ENCODE measurements at places on chromosomes 4 and X. TPM values are rescaled to one million over a fixed set of nuclear protein-coding genes. Genes with fewer than 3 reads are reported as not detected.

GRCh38 chr4:151407018-151407417 lies 2.0 kb upstream of the FHIP1A start:
- no peak for DNase-seq

GRCh38 chrX:39667736-39668482 lies 429.8 kb downstream of the BCOR start:
- DNase-seq, result no peak

DNA sequence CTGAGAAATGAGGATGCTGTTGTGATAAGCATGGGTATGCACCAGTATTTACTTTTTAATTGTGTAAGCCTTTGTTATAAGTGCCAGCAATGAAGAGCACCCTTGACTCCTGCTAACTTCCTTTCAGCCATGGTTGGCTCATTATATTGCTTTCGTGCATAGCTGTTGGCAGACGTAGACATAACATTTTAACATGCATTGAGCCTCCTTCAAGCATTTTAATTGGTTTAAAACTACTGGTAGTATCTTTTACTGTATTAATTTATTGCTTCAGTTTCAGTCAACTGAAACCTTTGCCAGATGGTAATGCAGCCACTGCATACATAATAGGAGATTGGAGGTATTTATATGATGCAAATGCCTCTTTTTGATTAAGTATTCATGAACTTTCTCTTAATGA lies 1285.4 kb downstream of the PCDH18 start:
- DNase-seq, result no peak

Gene TRIM2
- total RNA-seq, result 10.9 TPM

GRCh38 chr4:174204164-174204831 lies 79.2 kb downstream of the FBXO8 start:
- DNase-seq, result no peak

DNA sequence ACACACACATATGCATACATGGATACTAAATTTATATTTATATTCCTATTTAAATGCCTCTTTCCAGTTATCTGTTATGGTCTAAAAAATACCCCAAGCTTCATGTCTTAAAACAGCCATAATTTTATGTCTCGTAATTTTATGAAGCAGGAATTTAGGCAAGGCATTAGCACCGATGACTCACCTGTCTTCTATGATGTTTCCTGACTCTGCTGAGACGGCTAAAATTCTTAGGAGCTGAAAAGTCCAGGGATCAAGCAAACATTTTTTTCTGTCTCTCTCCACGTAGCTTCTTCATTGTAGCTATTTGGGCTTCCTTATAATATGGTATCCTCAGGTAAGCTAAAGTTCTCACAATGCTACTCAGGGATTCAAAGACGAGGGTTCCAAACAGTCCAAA lies 930.3 kb downstream of the STIM2 start:
- no peak for DNase-seq

DNA sequence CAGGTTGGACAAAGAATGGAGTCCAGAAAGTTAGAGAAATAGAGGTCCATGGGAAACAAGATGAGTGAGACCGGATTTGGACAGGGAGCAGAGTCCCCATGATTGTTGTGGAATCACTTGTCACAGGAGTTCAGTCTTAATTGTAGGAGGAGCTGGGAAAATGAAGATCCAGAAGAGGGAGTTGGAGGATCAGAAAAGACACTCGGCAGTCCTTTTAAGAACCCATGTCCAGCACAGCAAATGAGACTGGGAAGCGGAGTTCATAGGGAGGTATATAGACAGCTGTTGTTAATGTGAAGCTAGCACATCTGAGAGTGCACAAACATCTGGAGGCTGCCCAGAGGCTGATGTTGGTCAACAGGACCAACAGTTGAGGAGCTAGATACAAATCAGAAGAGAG lies 111.4 kb upstream of the RXFP1 start:
- DNase-seq, result no peak

All from lower leg skin (tissue), 4 donors.